ENCODE measurements at places on chromosomes 3 and 15.

DNA sequence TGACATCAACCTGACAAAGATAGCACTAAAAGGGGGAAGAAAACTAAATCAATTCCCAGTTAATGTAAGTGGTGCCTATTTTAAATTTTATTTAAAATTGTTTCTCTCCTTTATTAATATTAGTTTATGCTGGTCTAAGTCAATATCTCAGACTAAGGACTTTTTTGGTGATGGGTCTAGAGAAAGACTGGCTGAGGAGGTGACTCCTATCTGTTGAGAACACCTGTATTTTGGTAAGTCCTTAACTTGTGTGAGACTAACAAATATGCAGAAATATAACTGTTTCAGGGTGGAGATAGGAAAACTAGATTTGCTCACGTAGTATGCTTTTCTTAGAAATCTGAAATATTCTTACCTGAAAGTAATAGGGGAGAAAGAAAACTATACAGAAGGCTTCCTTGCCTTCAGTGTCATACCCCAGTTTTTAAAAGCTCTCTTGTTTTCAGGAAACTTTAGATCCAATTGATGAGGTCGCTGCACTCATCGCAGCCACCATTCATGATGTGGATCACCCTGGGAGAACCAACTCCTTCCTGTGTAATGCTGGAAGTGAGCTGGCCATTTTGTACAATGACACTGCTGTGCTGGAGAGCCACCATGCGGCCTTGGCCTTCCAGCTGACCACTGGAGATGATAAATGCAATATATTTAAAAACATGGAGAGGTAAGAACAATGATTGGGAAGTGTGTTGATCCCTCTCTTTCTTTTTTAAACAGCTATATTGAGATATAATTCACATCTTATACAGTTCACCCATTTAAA, 138.9 kb downstream of the PDE8A start:
- DNase-seq, result no peak

- DNase-seq, result no peak
These were observed 121.4 kb upstream of the BFSP2 start for GRCh38 chr3:133278260-133279043.

- no peak for DNase-seq
These were observed 9.2 kb upstream of the VIPR1 start for GRCh38 chr3:42493126-42493797.

DNA sequence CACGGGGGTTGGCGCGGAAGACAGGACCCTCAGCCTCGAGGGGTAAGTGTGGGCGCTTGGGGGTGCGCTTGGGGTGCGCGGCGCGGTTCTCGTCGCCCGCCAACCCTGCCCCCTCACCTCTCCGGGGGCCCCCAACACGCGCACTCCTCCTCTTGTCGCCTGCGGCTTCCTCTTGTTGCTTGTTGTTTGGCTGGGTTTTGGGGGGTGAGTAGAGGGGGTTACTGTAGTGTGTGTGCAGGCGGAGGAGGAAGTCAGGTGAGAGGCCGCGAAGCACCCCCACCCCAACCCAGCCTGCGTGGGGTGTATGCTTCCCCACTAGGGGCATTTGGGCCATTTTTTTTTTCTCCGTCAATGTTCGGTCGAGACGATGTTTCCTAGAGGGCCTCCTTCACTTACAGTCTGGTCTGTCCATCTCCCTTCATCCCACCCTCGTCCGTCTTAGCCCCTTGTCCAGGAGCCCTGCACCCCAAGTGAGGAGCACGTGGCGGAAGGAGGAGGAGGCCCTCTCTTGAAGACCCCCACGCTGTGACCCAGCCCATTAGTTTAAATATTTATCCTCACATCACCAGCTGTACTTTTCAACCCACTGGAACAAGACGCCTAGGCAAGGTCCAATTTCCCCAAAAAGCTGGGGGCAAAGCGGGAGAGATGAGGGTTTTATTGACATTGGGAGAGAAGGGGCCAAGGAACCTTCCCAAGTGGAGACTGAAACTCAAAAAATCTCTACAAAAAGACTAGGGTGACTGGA, 20.4 kb upstream of the SATB1 start:
- DNase-seq, result peak; percentile 75

- DNase-seq, result no peak
These were observed 91.6 kb downstream of the IQSEC1 start for GRCh38 chr3:12981306-12982275.

- DNase-seq, result no peak
These were observed 45.4 kb downstream of the AMOTL2 start for GRCh38 chr3:134328846-134329245.

GRCh38 chr15:31296219-31296645, 30.4 kb upstream of the KLF13 start:
- DNase-seq, result no peak

- no peak for DNase-seq
These were observed 458.2 kb upstream of the MDFIC2 start for GRCh38 chr3:70770650-70771049.

- DNase-seq, result no peak
These were observed 609 bp downstream of the RNF13 start for GRCh38 chr3:149813367-149814281.

DNA sequence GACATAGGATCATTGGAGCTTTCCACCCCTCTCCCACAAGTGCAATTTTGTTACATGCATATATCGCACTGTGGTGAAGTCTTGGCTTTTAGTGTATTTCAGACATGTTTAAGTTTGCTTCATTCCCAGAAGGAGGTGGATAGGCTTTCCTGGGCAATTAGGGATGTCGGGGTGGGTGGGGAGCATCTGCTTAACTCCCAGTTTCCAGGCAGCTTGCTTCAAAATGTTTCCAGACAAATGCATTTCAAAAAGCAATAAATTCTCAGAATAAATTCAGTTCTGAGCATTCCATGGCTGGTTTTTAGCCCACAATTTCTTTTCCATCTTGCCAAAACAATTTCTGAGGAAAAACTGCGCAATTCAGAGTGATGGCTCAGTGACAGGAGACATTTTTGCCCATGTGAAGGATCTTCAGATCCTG, 227.7 kb upstream of the ZPLD1 start:
- no peak for DNase-seq

All from activated CD8-positive, alpha-beta memory T cell treated with anti-CD3 and anti-CD28 coated beads, Interleukin-2, amount 50 U/mL, for 4 hours (primary cell).